Activated naive CD4-positive, alpha-beta T cell treated with anti-CD3 and anti-CD28 coated beads, Interleukin-2, amount 50 U/mL, for 72 hours (primary cell): ENCODE measurements at places on chromosomes 6 and 20. TPM values are rescaled to one million over a fixed set of nuclear protein-coding genes. Genes with fewer than 3 reads are reported as not detected.

DNA sequence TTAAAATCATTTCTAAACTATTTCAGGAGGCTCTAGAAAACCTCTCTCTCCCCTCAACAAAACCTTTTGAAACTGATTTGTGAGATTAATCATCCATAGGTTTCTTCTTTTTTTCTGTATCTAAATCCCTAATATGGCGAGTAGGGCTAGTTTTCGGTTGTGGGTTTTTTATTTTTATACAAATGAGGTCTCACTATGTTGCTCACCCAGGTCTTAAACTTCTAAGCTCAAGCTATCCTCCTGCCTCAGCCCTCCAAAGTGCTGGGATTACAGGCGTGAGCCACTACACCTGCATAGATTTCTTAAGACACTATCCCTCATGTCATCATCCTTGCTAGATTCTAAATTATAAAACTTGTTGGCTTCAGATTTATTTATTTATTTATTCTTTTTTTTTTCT is 43.9 kb downstream of the ORC3 start:
- no peak for DNase-seq

The RIMS1 gene
- not detected for total RNA-seq

DNA sequence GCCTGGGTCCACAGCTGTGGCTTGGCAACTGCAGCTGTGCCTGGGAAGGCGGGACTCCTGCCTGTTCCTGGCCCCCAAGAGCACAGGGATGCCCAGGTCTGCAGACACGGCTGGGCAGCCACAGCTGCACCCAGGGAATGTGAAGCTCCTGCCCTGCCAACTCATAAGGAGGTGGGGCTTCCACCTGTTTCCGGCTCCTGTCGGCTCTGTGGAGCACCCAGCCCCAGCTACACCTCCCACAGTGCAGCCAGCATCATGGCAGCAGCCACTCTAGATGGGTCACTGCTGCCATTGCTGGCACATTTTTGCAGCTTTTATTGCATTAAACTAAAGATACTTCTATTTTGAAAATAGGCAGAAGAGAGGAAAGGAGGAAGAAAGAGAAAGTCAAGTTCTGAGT is 207.9 kb downstream of the SAMD5 start:
- no peak for DNase-seq

The TMEM200A gene
- total RNA-seq = 0.16 TPM

DNA sequence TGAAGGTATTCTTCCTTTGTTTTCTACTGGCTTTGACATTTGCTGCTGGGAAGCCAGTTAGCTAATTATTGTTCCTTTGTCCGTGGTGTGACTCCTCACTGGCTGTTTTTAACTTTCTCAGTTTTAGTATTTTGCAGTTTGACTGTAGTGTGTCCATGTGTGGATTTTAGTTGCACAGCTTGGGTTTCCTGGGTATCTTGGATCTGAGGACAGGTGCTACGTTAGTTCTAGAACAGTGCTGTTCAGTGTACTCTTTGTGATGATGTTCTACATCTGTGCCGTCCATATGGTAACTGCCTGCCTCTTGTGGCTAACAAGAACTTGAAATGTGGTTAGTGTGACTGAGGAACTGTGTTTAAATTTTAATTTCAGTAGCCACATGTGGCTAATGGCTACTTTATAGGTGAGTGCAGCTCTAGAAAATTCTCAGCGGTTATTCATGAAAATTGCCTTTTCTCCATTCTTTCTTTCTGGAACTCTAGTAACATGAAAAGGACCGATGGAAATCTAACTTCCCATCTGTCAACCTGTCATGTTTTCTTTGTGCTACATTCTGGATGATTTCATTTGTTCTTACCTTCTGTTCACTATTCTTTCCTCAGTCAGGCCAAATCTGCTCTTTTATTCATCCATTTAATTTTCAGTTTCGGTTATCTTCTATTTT is 7.4 kb downstream of the SNX9 start:
- DNase-seq = no peak

- no peak for DNase-seq
These were observed 215.4 kb upstream of the RUNX2 start for GRCh38 chr6:45112711-45113110.

GRCh38 chr6:137043710-137044365 is 927 bp downstream of the IL20RA start:
- no peak for DNase-seq

DNA sequence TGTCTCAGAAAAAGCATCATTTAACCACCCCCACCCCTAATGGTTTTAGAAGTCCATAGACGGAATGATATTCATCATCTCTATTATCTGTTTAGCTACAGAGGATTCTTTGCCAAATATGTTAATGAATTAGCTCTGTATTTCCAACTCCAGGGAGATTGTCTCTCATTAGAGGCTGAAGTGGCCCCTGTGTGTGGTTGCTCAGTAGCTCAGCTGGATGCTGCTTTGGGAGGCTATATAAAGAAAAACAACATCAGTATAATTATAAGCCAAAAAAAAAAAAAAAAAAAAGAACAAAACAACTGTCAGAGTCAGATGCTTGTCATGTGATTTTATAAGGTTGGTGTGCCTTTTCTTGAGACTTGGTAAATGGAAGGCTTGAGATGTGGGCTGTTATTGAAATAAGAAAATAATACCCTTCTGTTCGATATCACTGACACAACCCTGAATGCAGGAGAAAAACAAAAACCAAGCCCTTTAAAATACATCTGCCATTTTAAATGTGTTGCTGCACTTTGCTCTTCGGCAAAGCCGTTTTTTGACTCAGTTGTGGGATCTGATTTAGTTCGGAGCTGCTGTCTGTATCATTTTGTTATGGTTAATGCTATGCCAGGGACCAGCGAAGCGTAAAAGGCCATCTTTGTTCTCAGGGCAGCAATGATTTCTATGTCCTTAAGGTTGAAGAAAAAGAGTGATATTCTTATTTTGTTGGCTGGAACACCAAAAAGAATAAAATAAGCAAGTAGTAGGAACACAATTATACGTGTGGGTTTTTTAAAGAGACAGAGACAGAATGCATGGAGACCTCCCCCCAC is 422.6 kb downstream of the QKI start:
- DNase-seq = no peak

- DNase-seq = no peak
These were observed 1010.8 kb upstream of the EYS start for GRCh38 chr6:66717801-66718200.

DNA sequence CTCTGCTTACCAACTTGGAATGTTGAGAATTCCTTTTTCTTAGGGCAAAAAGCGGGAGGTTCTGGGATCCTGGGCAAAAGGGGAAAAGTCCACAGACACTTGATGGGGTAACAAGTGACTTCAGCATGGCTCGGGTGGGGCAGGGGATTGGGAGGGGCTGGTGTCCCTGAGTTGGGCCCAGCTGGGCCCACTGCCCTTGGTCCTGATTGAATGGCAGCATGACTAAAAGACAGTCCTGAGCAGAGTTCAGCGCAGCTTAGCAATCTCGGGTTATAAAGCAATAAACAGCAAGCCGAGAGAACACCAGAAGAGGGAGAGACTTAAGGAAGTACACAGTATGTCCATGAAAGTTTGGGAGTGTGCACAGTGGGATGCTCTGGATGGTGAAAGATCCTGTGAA is 5.6 kb downstream of the PPP2R5D start:
- no peak for DNase-seq
